ENCODE measurements at places on chromosomes 5 and 9.

DNA sequence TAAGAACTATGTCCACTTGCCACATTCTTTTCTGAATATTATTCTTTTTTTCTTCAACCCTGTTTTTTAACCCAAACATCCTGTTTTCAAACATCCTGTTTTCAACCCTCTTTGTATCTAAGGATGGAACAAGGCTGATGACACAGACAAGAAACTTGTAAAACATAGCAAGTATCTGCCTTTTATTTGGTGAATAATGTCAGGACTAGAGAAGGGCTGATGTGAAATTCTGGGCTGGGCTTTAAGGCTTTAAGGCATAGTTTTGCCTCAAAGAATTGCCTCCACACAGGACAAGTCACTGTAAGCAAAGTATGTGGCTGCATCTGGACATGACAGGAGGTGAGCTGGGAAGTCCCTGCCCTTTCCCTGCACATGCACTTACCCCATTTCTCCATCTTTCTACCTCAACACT lies 42.5 kb upstream of the RIC1 start:
- DNase-seq: no peak

- no peak for DNase-seq
Observed at GRCh38 chr5:114419959-114420358, 58.1 kb downstream of the KCNN2 start.

DNA sequence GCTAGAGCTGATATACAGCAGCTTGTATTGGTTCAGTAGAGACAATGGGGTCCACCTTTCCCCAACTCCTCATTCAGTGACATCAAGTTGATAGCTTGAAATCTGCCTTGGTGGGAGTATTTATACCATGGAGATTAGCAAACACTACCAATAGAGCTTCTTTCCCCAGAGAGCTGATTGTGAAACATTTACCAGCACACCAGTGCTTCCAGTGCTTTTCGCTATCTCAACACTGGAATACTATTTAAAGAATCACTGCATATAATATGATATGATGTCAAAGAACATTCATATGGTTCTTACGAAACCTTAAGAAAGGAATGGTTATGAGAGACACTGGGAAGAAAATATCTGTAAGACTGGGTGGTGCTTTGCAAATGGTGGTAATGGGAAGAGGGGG lies 21.8 kb upstream of the RNF145 start:
- DNase-seq: no peak

- DNase-seq: no peak
Observed at GRCh38 chr5:144298658-144299057, 128.0 kb downstream of the KCTD16 start.

Data from SK-N-SH (cell line).